NCI-H2029 (cell line): ENCODE measurements at places on chromosomes 3 and 15.

GRCh38 chr3:119831022-119831421, 49.1 kb downstream of the NR1I2 start:
- DNase-seq: no peak

- peak; percentile 57 for DNase-seq
Observed at GRCh38 chr3:129224984-129225393, 24.4 kb upstream of the COPG1 start.

- DNase-seq: peak; percentile 50
Observed at GRCh38 chr3:113274425-113275257, 63.3 kb downstream of the BOC start.

- DNase-seq: no peak
Observed at GRCh38 chr15:101733545-101733944, 9.3 kb upstream of the TARS3 start.

DNA sequence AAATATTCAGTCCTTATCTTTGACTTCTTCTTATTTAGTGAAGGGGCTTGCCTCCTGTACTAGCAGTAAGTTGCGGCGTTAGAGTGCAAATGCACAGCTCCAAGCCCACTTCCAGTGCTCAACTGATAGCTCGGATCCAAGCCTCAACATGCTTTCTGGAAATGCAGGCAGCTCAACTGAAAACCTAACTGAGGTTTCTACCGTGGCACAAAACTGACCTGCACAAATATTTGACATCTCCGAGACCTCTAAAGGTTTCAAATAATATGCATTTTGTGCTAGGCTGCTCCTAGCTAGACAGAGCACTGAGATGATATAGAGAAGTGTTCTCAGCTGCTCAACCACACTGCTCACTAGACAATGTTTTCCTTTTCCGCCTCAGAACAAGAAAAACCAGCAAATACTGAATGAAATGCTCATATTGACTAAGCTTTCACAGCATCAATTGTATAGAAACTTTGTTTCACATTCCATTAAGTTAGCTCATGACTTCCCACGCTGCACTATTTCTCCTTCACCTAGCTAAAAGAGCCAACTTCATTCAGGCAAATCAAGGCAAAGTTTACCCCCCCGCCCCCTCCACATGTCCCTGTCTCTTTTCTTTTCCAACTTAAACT, 822 bp downstream of the ZNF385D start:
- DNase-seq: no peak

GRCh38 chr3:14241716-14242115, 63.1 kb downstream of the LSM3 start:
- no peak for DNase-seq

DNA sequence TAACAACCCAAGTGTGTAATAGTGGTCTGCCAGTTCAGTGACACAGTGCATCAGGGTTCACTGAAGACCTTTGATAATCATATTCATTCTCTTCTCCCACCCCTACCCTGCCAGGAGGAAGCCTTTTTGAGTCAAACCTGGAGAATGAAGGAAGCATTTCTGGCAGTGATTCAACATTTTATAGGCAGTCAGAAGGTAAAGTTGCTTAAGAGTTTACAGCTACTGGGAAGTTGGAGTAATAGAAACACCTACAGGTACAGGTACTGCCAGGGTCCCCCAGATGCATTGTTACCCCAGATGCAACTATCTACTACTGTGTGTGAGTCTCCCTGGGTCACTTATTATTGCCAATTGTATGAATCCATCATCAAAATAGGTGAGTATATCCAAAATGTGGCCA, 146.9 kb upstream of the EIF1B start:
- DNase-seq: no peak

DNA sequence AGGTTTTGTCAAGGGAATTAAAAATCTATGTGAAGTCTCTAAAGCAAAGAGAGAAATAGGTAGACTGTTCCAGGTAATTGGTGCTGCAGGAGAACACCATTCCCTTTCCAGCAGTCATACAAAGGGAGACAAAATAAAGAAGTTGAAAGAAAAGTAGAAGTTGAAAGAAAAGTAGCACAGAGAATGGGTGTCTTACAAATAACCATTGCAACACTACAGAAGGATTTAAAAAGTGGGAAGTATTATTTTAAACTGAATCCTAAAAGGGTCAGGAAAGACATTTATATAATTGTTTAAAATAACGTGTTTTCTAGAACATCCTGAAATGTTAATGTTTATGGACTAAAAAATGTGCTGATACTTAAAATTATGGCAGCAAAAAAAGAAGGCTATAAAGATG, 223.8 kb downstream of the RSRC1 start:
- DNase-seq: no peak

DNA sequence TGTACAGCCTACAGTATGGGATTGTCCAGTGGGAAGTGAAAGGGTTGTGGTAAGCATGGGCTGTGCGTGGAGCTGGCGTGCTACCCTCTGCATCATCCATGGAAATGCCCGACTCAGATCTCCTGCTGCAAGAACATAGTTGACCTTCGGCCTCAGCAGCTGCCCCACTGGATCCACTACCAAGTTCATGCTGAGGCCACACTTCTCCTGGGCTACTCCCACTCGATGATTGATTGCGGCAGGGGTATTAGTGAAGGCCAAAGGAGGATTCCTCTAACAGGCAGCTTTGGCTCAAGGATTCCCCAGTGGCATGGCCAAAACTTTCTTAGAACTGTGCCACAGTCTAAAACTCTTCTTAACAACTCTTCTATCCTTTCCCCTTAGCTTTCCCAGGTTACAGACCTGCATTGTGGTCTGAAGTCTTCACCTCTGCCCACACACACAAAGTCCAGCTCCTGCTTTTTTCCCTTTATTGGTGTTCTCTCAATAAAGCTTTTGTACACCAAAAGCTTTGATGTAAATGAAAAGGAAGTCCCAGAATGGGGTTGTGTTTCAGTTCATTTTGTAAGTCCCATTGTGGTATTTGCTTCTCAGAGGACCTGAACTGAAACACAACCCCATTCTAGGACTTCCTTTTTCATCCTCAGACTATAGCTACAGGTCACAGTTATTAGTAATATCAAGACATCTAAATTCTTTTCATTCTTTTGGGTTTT, 4.9 kb upstream of the TBC1D5 start:
- no peak for DNase-seq

DNA sequence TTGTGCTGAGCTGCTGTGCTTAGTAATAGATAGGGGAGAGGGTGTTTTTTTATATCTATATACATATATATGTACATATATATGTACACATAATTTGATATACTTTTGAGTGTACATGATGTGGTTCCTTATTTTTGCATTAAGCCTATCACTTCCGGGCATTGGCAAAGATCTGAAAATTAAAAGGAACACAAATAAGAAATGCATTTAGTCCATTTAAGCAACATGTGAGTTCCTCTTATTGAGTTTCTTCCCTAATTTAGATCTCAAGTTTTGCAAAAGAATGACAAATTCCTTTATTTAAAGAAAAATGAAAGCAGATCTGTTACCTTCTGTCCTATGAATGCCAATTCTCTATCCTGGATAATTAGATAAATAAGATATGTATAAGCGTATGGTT, 435.1 kb downstream of the LPP start:
- no peak for DNase-seq

- DNase-seq: no peak
Observed at GRCh38 chr3:190175490-190175889, 54.8 kb upstream of the P3H2 start.

GRCh38 chr15:40787344-40787841, 17.6 kb downstream of the C15orf62 start:
- peak; percentile 87 for DNase-seq

GRCh38 chr3:133895208-133896001, at the start of gene RAB6B:
Gene RAB6B (minus strand): TSS chr3:133895882. CDS start chr3:133895466, 416 bp downstream.
- DNase-seq: peak; percentile 35

- DNase-seq: no peak
Observed at GRCh38 chr3:32994045-32994444, 42.6 kb downstream of the CCR4 start.

- DNase-seq: no peak
Observed at GRCh38 chr15:77747175-77748077, 114.7 kb upstream of the LINGO1 start.

GRCh38 chr3:189586941-189587663, 44.1 kb upstream of the TP63 start:
- DNase-seq: no peak

DNA sequence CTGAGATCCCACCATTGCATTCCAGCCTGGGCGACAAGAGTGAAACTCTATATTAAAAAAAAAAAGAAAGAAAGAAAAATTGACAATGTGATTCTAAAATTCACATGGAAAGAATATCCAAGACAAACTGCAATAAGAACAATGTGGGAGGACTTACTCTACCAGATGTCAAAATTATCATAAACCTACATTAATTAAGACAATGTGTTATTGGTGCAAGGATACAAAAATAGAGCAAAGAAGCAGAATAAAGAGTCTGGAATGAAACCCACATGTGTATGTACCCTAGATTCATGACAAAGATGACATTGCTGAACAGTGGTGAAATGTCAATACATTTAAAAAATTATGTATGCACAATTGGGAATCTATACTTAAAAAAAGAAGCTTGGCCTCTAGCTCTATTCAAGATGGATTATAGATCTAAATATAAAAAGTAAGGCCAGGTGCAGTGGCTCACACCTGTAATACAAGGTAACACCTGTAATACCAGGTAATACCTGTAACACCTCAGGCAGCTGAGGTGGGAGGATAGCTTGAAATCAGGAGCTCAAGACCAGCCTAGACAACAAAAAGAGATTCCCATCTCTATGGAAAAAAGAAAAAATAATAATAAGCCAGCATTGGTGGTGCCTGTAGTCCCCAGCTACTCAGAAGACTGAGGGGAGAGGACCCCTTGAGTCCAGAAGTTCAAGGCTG, 45.7 kb downstream of the ZBTB11 start:
- no peak for DNase-seq

GRCh38 chr3:70557976-70558375, 245.5 kb upstream of the MDFIC2 start:
- DNase-seq: no peak

- DNase-seq: no peak
Observed at GRCh38 chr3:143306407-143306806, 186.8 kb downstream of the CHST2 start.

GRCh38 chr15:60477164-60477563, 1.8 kb downstream of the ICE2 start:
- DNase-seq: no peak

GRCh38 chr3:70506775-70507174, 194.3 kb upstream of the MDFIC2 start:
- DNase-seq: no peak

GRCh38 chr3:117628823-117629291, 919.3 kb downstream of the TUSC7 start:
- peak; percentile 79 for DNase-seq

DNA sequence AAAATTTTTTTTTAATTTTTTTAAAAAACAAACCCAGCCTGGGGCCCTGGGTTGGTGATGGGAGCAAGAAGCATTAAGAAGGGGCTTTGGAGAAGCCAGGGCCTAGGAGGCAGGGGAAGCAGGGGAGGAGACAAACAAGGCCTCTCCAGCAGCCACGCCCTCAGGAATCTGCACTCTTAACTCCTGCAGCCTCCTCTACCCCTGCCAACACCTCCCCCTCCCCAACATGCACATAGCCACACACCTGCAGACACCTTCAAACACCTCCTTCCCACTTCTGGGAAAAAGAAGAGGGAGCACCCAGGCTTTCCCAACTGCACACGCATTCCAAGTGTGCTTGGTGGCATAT, 2.7 kb upstream of the DCAF1 start:
- DNase-seq: no peak

GRCh38 chr15:77001351-77001750, 6.4 kb downstream of the PSTPIP1 start:
- DNase-seq: no peak

DNA sequence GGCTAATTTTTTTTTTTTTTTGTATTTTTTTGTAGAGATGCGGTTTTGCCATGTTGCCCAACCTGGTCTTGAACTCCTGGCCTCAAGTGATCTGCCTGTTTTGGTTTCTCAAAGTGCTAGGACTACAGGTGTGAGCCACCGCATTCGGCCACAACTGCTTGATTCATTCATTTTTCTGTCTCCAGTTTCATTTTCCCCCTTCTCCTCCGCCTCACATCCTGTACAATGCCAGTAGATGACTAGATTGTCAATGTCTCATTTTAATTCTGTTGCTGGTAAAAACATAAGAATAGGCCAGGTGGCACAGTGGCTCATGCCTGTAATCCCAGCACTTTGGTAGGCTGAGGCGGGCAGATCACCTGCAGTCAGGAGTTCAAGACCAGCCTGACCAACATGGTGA, 12.0 kb upstream of the ZNF592 start:
- no peak for DNase-seq

DNA sequence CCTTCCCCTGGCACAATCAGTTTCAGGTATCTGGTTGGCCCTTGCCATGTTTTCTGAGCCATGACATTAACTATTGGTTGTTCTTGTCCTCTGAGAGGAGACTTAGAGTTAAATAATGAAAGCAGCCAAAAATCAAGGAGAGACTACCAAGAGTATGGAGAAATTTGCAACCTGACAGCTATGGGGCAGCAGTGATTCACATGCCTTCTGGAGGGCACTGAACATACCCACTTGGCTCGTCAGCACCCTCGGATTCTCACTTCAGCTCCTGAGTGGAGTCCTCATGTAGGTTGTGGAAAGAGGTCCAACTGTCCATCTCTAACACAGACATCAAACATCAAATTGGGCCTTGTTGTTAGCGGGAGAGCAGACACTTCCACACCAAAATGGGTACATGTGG, 265.6 kb downstream of the EBLN2 start:
- no peak for DNase-seq

GRCh38 chr3:48474619-48475018, 28.1 kb downstream of the ATRIP start:
- no peak for DNase-seq

DNA sequence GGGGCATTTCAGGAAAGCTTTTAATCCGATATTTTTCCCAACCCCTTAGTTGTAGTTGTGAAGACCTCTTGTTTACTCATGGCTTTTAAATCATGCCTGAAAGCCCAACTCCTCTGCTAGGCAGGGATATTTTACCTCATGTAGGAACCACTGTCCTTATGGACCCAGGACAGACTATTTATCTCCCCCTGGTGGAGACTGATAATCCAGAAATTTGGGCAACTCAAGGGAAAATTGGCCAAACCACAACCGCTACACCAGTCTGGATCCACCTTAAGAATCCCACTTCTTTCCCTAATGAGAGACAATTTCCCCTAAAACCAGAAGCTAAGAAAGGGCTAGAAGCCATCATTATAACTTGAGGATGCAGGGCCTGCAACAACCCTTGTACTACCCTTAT, 248.1 kb upstream of the STAC start:
- no peak for DNase-seq

DNA sequence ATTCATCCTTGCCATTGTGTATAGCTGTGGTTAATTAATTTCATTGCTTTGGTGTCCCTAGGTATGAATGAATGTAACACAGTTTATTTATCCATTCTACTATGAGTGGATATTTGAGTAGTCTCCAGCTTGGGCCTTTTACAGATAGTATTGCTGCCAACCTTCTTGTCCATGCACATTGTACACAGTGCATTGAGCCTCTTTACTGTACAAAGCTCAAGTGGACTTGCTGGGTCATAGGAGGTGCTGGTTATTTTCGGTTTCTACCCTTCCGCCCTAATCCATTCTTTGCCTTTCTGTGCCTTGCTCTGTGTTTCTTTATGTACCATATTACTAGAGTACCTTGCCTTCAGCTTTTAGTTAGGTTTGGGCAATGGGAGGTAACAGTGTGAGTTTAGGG, 60.7 kb downstream of the DUT start:
- peak; percentile 81 for DNase-seq

GRCh38 chr3:132783152-132783551, 60.9 kb upstream of the NPHP3 start:
- no peak for DNase-seq

GRCh38 chr3:102206511-102207031, 228.2 kb upstream of the ZPLD1 start:
- no peak for DNase-seq

GRCh38 chr3:14358426-14359211, 43.8 kb upstream of the SLC6A6 start:
- DNase-seq: peak; percentile 43
